ENCODE measurements at places on chromosomes 7 and 10. TPM values are rescaled to one million over a fixed set of nuclear protein-coding genes. Genes with fewer than 3 reads are reported as not detected.

- DNase-seq, result no peak
Observed at GRCh38 chr10:47088656-47089354, 177.6 kb downstream of the PTPN20 start.

DNA sequence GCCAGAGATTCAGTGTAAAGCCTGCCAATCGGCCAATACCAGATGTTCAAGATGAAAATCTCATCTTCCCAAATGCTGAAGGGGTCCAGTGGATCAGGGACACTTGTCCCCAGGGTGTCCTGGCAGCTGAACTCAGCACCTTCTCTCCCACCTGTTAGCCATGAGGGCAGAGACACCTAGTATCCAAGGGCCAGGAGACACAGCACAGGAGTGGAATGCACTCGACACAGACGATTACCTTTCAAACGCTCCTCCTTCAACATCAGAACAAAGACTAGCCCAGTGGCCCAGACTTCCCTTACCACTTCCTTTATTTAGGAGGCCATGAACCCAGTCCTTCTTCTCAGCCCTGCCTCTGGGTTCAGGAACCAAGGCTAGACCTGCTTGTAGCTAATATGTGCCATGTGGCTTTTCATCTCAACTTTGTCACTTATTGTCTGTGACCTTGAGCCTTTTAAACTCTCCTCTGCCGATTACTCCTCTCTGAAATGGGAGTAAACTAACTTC, 180.3 kb upstream of the PLXNA4 start:
- DNase-seq, result no peak

- DNase-seq, result no peak
Observed at GRCh38 chr7:147742301-147742700, 848.3 kb upstream of the C7orf33 start.

GRCh38 chr7:77331938-77332695, 84.0 kb downstream of the GSAP start:
- peak; percentile 96 for DNase-seq

DNA sequence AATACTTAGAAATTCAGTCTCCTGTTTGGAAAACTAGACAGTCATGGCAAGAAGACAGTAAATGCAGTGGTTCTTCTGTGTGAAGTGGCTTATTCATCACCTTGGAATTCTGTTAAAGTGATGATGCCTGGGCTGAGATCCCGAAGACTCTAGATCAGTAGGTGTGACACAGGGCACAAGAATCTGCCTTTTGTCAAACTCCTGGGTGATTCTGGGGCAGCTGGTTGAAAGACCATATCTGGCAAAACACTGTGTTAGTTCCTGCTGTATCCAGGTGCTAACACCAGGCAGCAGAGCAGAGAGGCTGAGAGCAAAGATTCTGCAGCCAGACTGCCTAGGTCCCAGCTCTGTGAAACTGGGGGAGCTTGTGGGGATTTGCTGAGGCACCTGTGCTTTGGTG, 26.5 kb downstream of the MRC1 start:
- DNase-seq, result peak; percentile 58

DNA sequence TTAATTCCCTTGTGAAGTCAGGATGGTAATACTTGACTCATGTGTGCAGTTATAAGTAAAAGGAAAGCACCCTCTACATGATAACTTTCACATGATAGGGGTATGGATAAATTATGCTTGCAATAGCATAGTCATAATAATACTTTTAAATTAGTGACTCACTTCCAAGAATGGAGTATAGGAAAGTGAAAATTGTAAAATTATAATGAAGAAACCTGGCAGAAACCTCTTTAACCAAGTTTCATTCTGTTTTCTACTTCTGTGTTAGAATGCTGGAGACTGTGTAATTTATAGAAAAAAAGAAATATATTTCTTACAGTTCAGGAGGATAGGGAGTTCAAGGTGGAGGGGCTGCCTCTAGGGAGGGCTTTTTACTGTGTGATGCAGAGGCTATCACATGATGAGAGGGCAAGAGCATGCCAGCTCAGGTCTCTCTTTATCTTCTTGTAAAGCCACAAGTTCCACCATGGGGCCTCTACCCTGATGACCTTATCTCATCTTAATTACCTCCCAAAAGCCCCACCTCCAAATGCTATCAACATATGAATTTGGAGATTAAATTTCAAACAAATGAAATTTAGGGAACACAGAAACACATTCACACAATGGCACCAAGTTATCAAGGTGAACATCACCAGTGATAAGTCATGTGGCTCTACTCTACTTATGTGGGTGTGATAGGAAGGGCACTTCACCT, 43.2 kb downstream of the HDAC9 start:
- DNase-seq, result no peak

GRCh38 chr10:84334811-84335210, 6.4 kb downstream of the CCSER2 start:
- DNase-seq, result no peak

DNA sequence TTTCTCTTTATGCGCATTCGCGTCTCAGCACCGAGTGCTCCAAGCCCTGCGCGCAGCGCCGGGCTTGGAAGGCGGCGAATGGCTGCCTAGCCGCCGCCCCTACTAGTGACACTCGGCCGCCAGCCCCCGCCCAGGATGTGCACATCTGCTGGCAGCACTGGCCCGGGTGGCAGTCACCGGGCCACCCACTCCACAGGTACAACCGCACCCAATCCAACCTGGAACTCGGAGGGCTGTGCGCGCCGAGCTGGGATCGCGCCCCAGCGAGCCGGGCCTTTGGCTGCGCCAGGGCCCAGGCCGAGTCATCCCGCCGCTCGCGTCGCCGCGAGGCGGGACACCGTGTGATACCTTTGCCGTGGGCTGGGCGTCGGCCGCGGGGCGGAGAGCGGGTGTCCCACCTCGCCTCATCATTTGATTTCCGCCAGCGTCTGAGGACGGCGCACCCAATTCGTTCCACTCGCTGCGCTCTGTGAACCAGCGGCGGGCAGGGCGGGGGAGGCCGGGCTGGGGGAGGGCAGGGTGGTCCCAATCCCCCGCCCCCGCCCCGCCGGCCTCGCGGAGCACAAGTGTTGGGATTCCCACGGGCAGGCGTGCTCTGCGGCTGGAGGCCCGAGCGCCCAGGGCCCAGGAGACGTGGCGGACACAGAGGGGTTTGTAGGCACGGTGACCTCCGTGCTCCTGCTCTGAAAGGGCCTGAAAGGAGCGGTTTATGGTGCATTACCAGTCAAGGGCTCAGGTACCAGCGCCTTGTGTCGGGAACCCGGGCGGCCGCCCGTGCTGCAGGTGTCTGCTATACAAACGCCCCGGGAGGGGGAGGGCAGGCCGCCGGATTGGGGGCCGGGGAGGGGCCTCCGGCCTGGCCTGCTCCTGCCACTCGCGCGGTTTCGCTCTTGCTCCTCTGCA, 17.8 kb upstream of the PTF1A start:
- no peak for DNase-seq

DNA sequence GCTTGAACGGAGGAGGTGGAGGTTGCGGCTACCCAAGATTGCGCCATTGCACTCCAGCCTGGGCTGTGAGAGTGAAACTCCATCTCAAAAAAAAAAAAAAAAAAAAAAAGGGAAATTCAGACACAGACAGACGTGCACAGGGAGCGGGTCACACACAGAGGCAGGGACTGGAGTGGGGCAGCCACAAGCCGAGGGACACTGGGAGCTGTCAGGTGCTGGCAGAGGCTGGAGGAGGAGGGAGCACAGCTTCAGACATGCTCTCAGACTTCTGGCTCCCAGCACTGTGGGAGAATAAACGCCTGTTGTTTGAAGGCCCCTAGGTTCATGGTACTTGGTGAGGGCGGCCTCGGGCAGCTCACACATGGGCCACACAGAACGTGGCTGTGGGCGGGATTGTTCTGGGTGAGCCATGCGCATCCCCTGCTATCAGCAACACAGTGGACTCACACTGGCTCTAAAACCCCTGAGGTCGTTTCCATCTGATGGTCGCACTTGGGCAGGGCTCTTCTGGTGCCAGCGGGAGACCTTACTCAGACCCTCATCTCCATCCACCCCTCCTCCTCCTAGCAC, 375.9 kb downstream of the DNAJB6 start:
- no peak for DNase-seq

- no peak for DNase-seq
Observed at GRCh38 chr7:44285561-44285960, 39.8 kb downstream of the CAMK2B start.

- no peak for DNase-seq
Observed at GRCh38 chr10:95464280-95464679, 96.9 kb downstream of the SORBS1 start.

GRCh38 chr10:11588873-11589574, 22.4 kb downstream of the USP6NL start:
- no peak for DNase-seq

DNA sequence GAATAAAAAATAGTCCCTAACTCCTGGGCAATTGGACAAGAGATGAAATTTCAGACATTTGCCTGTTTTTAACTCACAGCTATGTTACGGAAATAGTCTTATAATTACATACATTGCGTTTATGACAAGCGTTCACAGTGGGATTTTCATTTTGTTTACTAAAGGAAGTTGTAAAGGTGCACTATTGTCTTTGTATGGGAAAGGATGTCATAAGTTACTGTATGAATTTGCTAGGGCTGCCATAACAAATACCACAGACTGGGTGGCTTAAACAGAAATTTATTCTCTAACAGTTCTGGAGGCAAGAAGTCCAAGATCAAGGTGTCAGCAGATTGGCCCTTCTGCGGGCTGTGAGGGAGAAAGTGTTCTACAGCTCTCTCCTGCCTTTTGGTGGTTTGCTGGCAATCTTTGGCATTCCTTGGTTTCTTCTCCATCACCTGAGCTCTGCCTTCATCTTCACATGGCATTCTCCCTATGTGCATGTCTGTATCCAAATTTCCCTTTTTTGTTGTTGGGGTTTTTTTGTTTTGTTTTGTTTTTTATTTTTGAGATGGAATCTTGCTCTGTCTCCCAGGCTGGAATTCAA, 5.6 kb downstream of the NFE2L3 start:
- no peak for DNase-seq

The TMEM196 gene
- total RNA-seq, result not detected

The GSAP gene
- total RNA-seq, result 39.7 TPM

The MUC12 gene
- not detected for total RNA-seq

The IFIT1 gene
- total RNA-seq, result 1.7 TPM

The LIPJ gene
- total RNA-seq, result not detected

The CADPS2 gene
- total RNA-seq, result 17.2 TPM

The ZC3HAV1L gene
- 11.4 TPM for total RNA-seq

Measured in NCI-H460 (cell line).